CD4-positive, alpha-beta T cell treated with Interleukin-10 for 1 hour (primary cell): ENCODE measurements at places on chromosomes 4 and X.
A peak's percentile ranks its signal among the peaks of the same experiment; 100 is the strongest.

- no peak for DNase-seq
Measured at GRCh38 chrX:78377186-78377585, 49.8 kb upstream of the CYSLTR1 start.

- peak; percentile 16 for DNase-seq
Measured at GRCh38 chrX:46554942-46555341, 9.7 kb upstream of the ZNF674 start.

GRCh38 chrX:77174680-77175519 is 272.3 kb upstream of the FGF16 start:
- no peak for DNase-seq

DNA sequence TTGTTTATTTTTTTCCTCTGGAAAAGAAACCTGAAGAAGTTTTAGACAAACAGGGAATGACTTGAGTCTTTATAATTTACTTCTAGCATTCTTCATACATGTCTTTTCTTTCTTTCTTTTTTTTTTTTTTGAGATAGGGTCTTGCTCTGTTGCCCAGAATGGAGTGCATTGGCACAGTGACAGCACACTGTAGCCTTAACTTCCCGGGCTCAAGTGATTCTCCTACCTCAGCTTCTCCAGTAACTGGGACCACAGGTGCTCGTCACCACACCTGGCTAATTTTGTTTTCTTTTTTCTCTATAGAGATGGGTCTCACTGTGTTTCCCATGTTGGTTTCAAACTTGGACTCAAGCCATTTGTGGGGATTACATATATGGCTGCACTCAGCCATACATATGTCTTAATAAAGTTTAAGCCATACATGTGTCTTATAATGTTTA is 71.8 kb downstream of the RAPGEF2 start:
- DNase-seq: no peak

- no peak for DNase-seq
Measured at GRCh38 chr4:180852738-180853137, 1390.5 kb upstream of the TENM3 start.

GRCh38 chr4:185194924-185195888 is 8.6 kb downstream of the CFAP97 start:
- no peak for DNase-seq

DNA sequence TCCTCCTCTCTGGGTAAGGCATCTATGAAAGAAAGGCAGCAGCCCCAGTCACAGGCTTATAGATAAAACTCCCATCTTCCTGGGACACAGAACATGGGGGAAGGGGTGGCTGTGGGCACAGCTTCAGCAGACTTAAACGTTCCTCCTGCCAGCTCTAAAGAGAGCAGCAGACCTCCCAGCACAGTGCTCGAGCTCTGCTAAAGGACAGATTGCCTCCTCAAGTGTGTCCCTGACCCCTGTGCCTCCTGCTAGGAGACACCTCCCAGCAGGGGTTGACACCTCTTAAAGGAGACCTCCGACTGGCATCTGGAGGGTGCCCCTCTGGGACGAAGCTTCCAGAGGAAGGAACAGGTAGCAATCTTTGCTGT is 89.9 kb downstream of the EFHC2 start:
- DNase-seq: no peak
